ENCODE measurements at places on chromosomes 4 and X.
A peak's percentile ranks its signal among the peaks of the same experiment; 100 is the strongest.

DNA sequence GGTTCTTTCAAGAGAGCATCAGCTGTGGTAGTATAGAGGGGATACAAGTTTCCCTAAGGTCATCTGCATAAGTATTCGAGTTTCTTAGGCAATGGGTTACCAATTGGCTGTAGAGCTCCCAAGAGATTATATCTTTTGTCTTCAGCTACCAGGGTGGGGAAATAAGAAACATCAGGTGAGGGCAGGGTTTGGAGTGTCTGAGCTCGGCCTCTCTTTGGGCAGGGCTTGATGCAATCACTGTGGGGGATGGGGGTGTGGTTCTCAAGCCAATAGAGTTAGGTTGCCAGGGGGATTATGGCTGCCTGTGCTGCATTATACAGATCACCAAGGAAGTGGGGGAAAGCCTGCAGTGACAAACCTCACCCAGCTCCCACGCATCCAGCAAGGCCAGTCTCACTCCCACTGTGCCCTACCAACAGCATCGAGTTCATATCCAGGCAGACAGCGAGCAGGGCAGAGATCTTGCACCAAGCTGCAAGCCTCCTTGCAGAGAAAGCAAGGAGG is 172.1 kb upstream of the MAGEE2 start:
- no peak overlapping the region for H3K27ac ChIP-seq
- H3K4me3 ChIP-seq = no peak overlapping the region
- no peak for DNase-seq
- no peaks in the 10 kb centered on the region for H3K27me3 ChIP-seq
- H3K4me1 ChIP-seq = no peaks in the 10 kb centered on the region
- no peaks in the 10 kb centered on the region for H3K36me3 ChIP-seq

DNA sequence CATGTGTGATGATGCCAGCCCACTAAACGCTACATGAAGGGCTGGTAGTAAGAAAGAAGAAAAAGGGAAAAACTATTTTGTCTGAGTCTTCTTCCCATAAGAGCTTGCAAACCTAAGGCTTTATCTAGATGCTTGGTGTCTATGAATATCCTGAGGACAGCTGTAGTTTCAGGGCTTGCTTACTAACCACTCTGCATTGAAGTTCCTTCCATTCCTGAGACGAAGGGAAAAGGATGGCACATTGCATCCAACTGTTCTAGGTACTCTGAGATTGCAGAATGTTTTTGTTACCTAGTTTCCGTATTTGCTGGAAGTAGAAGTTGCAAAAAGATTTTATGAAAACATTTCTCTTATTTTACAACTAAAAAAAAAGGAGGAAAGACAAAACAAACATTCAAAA is 544.6 kb downstream of the IL15 start:
- no peaks in the 10 kb centered on the region for H3K4me1 ChIP-seq
- H3K36me3 ChIP-seq = no peaks in the 10 kb centered on the region
- DNase-seq = no peak
- no peak overlapping the region for H3K27ac ChIP-seq
- H3K4me3 ChIP-seq = no peak overlapping the region

DNA sequence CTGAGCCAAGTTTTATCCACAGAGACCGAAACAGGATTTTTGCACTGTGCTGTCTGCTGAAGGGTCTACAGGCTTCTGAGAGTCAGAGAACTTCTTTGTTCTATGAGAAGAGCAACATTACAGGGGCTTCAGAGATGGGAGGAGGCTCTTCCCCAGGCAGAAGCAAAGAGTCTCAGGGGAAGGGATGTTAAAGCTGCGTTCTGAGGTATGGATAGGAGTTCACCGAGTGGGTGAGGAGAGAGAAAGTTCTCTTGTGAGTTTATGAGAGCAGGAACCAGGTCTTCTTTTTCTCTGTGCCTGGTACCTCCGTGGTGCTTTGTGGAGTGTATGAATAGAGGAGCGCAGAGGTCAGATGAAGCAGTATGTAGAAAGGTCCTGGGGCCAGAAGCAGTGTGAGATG is 155.1 kb downstream of the PDGFRA start:
- H3K36me3 ChIP-seq = no peaks in the 10 kb centered on the region
- peaks cover 13% of the 10 kb centered on the region for H3K4me1 ChIP-seq
- no peak for DNase-seq
- no peak overlapping the region for H3K27ac ChIP-seq
- no peaks in the 10 kb centered on the region for H3K27me3 ChIP-seq

GRCh38 chr4:182978152-182978827 is 61.1 kb upstream of the DCTD start:
- peaks cover 3% of the 10 kb centered on the region for H3K36me3 ChIP-seq
- H3K4me1 ChIP-seq = no peaks in the 10 kb centered on the region
- no peaks in the 10 kb centered on the region for H3K27me3 ChIP-seq
- H3K4me3 ChIP-seq = no peak overlapping the region
- no peak overlapping the region for H3K27ac ChIP-seq

- peaks cover 9% of the 10 kb centered on the region for H3K27me3 ChIP-seq
- peaks cover 8% of the 10 kb centered on the region for H3K36me3 ChIP-seq
- peaks cover 50% of the 10 kb centered on the region for H3K4me1 ChIP-seq
- H3K27ac ChIP-seq = peak overlapping the region; percentile 44
- DNase-seq = no peak
Measured at GRCh38 chrX:12970691-12971202, 4.2 kb upstream of the TMSB4X start.

DNA sequence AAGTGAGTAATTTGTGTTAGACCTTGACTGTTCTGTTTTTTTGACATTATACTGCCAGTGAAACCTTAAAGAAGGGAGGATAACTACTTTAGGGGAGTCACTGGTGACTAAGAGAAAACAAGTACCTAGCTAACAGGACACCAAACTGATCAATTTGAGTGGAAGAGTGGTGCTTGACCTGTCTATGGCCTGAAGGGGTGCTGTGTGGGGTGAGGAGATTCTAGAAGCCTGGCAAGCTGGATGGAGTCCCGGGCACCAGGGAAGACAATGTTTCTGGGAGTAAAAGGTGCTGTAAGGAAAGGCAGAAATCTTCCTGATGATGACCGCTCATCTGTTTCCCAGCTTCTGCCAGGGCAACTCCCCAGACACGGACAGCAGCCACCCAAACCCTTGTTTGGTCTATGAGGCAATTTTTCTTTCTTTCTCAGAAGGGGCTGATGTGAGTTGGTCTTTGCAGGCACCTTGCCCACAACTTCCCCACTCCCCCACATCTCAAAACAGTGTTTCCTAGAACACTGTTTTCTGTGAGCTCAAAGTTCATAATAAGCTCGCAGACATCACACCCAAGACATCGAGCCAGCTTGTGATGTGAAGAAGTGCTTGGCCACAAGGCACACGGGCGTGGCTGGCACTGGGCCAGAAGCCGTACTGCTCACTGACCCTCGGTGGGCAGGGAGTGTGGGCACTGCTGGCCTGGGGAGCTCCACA is 4.6 kb downstream of the TXK start:
- H3K36me3 ChIP-seq = no peaks in the 10 kb centered on the region
- H3K4me3 ChIP-seq = no peak overlapping the region
- DNase-seq = no peak
- no peak overlapping the region for H3K27ac ChIP-seq
- H3K4me1 ChIP-seq = peaks cover 8% of the 10 kb centered on the region

- no peak overlapping the region for H3K4me3 ChIP-seq
- H3K27ac ChIP-seq = no peak overlapping the region
- no peaks in the 10 kb centered on the region for H3K27me3 ChIP-seq
- H3K4me1 ChIP-seq = peaks cover 3% of the 10 kb centered on the region
- DNase-seq = no peak
Measured at GRCh38 chrX:155632431-155633100, 19.8 kb upstream of the TMLHE start.
